NCI-H526 treated with DMSO at 0.1 percent for 48 hours (cell line): ENCODE measurements at places on chromosomes 16 and 17.

DNA sequence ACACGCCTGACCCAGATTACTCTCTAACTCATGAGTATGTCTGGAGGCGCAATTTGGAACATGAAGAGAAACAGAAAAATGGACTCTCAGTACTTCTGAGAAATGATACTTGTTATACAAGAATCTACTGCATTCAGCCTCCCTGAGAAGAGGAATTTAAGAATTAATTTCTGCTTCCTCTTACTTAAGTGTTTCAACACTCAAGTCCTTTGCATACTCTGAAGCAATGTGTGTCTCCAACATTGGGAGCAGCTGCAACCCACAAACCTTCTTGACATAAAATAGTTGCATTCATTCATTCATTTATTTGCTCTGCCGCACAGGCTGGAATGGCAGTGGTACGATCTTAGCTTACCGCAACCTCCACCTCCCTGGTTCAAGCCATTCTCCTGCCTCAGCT lies 199.8 kb downstream of the NPIPA7 start:
- DNase-seq = no peak

DNA sequence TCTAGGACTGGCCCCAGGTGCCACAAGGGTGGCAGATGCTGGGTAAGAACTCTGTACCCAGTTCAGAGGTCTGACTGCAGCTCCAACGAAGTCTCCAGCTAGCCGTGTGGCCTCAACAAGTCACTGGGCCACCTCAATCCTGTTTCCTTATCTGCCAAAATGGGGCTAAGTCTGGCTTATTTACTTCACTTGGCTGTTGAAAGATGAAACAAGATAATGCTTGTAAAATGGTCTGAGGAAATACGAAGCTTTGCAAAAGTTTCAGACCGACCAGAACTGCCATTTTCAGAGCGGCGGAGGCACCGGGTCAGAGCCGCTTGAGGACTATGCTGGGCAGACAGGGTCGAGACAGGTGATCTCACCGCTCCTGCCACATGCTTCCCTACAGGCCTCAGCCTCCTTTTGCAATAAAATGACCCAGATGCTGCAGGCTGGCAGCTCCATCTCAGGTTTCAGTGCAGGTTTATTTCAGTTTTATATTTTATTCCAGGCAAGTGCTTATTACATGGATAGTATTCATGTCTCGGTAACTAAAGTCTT lies 17.2 kb downstream of the MNT start:
- DNase-seq = no peak

DNA sequence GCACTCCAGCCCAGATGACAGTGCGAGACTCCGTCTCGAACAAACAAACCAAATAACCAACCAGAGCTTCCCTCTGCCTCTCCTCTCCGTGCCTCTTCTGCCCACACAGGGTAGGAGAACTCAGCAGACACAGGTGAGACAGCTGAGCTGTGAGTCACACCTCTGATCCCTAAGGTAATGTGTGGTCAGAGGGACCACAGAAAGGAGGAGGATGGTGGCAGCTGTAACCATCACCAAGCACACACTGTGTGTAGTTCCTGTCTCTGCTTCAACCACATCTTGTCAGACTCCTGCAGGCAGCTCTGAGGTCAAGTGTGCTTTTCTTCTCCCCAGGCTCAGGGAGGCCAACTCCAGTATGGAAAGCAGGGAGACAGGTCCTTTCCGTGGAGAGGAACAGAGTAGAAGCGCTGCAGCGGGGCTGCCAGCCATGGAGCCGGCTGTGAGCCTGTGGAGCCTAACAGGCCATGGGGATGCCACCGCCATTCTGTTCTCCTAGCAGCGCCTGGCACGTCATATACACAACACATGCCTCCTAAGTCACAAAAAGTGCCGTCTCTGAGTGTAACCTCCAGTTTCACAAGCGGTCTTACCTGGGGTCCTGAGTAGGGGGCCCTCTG lies 7.1 kb downstream of the NUDT16L1 start:
- DNase-seq = no peak

- peak; percentile 35 for DNase-seq
These were observed 26.2 kb upstream of the OSGIN1 start for GRCh38 chr16:83926726-83927397.

GRCh38 chr17:31858642-31859486 lies at the start of gene COPRS:
COPRS (minus strand) TSS chr17:31859244; CDS start chr17:31859199, 45 bp downstream.
- peak; percentile 55 for DNase-seq
